ENCODE measurements at places on chromosomes 7 and 10.

GRCh38 chr10:71212318-71213126, at the start of gene UNC5B:
UNC5B (plus strand) TSS chr10:71212570; CDS start chr10:71212986, 416 bp downstream.
- DNase-seq: peak; percentile 48

GRCh38 chr10:2681891-2682290, 385.5 kb upstream of the PFKP start:
- DNase-seq: no peak

GRCh38 chr10:101974091-101974971, 81.6 kb downstream of the ARMH3 start:
- no peak for DNase-seq

DNA sequence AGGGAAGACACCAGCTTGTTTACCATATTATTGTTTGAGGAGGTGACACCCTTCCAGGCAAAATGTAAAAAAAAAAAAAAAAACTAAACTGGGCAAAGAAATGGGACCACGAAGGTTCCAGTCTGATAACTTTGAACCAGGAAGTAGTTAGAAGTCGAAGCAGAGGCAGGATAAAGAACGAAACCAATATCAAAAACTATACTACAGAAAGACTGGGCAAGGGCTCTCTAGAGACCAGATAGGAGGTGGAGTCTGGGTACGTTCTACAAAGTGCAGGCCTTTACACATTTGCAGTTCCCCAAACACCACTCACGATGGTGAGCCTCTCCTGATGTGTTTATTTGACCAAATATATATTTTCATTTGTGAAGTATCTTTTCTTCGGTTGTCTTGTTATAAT, 125.7 kb upstream of the CDK1 start:
- no peak for DNase-seq

- no peak for DNase-seq
Observed at GRCh38 chr10:11670381-11670780, 58.9 kb upstream of the USP6NL start.

DNA sequence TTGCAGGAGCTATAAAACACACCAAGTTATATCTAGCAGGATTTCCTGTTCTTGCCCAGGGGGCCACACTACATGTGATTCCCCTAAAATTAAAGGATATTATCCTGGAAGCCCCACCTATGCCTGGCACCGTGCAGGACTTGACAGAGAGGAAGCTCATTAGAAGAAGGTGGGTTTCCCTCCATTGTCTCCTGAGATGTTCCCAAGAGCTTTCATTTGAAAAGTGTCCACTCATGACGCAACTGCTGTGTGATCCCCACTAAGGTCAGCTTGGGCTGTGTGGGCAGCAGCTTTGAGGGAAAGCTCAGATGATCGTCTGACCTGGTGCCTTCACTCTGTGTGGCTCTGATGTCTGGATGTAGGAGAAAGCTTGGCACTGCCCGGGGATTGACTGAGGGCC, 53.5 kb downstream of the RAMP3 start:
- DNase-seq: no peak

DNA sequence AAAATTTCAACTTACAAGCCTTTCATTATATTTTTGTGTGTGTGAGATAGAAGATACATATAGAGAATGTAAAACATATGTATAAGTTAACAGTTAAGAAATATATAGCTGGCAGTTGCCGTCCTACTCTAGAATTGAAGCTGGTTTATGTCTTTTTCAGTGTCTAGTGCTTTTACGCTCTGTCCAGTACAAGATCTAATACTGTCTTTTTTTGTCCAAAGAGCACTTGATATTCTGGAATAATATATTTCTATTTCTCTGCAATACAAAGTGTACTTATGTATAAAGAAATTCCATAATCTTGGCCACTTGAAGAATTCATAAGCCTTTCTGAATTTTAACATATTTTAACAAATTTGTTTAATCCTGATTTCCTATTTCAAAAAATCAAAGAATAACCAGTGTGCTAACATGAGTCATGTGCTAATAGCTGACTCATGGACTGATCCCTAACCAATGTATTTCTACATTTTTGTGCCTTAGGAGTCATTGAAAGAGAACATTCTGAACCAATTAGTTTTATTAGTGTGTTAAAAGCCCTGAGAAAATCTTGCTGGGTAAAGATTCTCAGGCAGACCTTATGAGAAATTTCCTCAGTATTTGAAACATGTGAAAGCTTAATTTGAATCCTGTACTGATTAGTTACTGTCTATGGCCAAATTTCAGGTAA, 73.2 kb upstream of the CCAR1 start:
- DNase-seq: no peak

GRCh38 chr7:1219498-1219897, 13.2 kb upstream of the UNCX start:
- no peak for DNase-seq

- DNase-seq: no peak
Observed at GRCh38 chr10:11636697-11637303, 25.4 kb upstream of the USP6NL start.

GRCh38 chr7:107103369-107103768, 58.9 kb downstream of the PRKAR2B start:
- no peak for DNase-seq

GRCh38 chr7:29105752-29106668, 40.3 kb downstream of the CPVL start:
- peak; percentile 59 for DNase-seq

GRCh38 chr10:103716206-103717160, 138.9 kb downstream of the SH3PXD2A start:
- no peak for DNase-seq

DNA sequence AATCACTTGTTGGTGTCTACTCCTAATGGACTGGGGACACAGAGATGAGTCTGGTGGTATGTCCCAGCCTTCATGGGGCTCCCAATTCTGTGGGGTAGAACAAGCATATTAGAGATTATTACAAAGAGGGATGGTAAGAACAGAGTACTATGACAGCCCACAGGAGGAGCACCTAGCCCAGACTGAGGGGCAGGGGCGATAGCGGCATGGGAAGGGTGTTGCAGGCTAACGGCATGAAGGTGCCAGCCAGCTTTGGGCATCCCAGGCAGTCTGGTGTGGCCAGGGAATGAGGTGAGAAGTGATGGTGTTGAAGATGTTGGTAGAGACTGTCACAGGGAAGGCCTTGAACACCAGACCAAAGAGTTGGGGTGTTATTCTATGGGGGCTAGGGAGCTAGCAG, 280.0 kb downstream of the RPS24 start:
- DNase-seq: no peak

GRCh38 chr10:43235070-43235900, 31.6 kb downstream of the RASGEF1A start:
- DNase-seq: no peak

All from activated CD4-positive, alpha-beta T cell treated with anti-CD3 and anti-CD28 coated beads, Interleukin-2, amount 10 ng/mL, durations not matched to agents 7 days and 5 days (primary cell).